ENCODE measurements at places on chromosomes 4 and X.

DNA sequence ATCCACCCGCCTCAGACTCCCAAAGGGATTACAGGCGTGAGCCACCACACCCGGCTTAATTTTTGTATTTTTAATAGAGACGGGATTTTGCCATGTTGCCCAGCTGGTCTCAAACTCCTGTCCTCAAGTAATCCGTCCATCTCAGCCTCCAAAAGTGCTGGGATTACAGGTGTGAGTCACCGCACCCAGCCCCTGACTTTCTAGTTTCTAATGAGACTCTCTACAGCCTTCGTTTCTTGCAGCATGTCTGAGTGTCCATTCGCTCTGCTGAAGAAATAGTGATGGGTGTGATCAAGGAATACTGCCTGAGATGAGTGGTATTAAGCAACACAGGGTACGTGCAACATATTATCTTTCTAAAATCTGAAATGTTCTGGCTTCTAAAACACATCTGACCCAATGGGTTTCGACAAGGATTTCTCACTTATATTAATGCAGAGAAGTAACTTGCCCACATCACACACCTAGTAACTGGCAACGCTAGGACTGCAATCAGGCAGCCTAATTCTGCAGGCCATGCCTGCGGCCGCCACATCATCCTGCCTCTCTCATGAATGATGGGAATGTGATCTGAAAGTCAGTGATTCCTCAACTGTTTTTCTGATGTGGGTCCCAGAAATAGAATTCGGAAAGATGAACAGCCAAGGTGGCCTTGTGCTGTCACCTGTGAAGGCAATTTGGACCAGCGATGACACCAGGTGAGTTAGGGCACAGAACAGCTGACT is 74.3 kb downstream of the RBM47 start:
- no peak for DNase-seq

DNA sequence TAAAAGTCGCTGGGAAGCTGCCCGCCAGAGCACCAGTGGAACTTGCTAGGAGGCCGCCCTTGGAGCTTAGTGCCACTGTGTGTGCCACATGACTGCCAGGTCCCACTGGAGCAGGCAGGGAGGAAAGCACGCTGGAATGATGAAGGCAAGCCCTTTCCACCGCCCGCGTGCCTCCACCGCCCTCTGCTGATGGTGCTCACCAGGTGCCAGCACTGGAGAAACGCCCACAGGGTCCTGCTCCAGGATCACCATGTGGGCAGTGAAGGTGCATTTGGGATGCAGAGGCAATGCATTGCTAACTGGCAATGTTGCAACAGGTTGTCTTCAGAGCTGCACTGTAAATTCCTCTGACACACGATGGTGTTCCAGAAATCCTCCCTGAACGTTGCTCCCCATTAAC is 76.3 kb downstream of the SHROOM2 start:
- DNase-seq, result no peak

- no peak for DNase-seq
Observed at GRCh38 chrX:148755111-148755510, 254.7 kb downstream of the AFF2 start.

DNA sequence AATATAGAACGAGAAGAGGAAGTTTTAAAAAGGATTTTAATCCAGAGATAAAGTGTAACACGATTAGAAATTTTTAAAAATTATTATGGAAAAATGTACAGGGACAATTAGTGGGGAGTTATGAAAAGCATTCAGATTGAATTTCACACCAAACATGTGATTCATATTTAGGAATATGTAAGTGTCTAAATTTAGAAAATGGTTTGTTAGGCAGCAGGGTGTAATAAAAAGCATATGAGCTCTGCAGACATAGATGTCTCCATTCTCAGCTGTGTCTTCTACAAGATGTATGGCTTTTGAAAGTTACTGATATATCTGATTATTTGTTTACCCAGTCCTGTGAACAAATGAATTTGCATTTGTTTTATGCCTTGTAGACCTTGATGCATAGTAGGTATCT is 638.9 kb upstream of the AGA start:
- DNase-seq, result no peak

DNA sequence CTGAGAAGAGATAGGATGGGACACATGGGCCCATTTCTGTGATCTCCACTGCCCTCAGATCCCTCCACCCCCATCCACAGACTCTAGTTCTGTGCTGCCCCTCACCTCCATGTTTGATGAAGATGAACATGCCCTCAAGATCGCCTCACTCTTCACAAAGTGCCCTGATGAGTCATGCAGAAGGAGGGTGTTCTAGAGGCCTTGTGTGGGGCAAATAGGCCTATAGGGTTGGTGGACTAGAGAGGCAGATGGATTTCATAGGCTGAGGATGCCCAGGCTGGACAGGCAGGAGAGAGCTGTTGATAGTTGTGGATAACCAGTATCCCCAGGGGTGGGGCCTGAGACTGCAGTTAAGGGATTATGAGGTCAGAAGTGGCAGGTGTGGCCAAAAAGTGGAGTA is at the start of gene CXorf65:
CXorf65 (minus strand) TSS at position 314 of the 400 bp plus-strand sequence; CDS start at position 130, 184 bp downstream.
- no peak for DNase-seq

DNA sequence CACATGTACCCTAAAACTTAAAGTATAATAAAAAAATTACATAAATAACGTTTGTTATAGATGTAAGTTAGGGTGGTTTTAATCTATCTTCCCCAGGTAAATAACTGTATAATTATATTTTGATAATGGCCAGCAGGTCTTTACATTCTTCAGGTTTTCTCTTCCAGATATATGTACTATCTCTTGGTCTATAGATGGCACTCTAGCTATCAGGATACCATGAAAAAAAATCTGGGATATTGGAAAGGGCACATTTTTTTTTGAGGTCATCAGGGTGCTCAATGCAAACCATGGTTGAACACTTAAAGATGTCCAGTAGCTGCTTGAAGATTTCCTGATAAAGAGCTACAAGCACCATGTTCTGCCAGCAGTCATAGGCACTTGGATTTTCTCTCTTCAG is 15.6 kb upstream of the ADH4 start:
- no peak for DNase-seq

DNA sequence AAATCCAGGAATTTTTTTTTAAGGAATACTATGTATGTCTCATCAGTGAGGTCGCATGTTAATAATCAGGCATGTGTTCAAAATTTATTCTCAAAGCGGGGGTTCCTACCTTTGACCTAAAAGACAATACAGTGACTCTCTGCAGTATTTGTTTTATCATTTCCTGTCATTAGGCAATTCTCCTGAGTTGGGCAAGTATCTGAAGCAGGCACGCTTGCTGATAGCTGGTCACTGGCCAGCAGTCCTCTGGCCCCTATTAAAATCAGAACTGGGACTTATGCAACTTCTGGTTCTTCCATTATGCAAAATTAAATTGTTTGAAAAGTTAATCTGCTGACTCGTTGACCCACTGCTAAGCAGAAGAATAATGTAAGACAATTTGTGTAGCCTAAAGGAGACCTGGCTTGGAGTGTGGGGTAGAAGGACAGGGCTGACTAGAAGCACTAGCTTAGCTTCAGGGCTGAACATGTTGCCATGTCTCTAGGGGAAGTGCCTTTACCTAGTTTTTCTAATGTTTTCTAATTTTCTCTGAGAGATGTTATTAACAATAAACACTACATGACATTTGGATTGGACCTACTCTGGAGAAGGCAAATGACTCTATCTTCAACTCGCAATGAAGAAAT is 36.0 kb upstream of the GABRA2 start:
- no peak for DNase-seq

GRCh38 chrX:58025979-58026378 is 115.7 kb upstream of the ZXDA start:
- DNase-seq, result no peak

GRCh38 chr4:40204507-40205258 is 7.9 kb downstream of the RHOH start:
- DNase-seq, result no peak

DNA sequence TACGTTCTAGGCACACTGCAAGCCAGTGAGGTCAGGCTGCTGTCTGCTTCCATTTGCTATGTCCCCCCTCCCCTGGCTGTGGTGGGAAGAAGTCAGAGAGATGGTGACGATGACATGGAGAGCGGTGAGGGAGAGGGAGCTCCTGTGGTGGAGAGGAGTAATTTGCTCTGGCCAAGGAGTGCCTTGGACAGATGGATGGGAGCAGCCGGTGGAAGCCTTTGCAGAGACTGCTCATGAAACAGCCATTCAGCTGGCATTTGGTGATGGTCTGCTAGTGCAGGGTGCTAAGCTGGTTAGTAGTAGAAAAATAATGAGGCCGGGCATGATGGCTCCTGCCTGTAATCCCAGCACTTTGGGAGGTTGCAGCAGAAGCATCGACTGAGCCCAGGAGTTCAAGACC is 124.1 kb downstream of the FHDC1 start:
- no peak for DNase-seq

GRCh38 chr4:13203101-13203500 is 281.0 kb downstream of the RAB28 start:
- DNase-seq, result no peak

- no peak for DNase-seq
Observed at GRCh38 chr4:54662901-54663585, 5.3 kb downstream of the KIT start.

DNA sequence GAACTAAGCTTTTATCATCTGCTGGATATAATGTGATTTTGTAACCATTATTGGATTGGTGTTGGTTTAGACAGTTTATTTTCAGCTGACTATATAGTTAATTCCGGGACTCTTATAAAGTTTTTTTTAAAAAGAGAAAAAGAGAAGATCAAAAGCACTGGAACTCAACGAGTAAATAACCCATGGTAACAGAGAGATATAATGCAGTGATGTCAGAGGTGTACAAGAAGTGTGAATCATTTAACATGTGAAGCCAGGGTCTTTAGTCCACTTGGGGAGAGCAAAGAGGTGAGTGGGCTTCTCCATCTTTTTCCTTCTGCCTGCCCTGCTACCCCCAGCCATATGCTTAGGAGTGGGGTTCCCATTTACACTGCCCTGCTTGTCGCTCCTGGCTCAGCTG is 3.2 kb downstream of the TMEM165 start:
- DNase-seq, result no peak

DNA sequence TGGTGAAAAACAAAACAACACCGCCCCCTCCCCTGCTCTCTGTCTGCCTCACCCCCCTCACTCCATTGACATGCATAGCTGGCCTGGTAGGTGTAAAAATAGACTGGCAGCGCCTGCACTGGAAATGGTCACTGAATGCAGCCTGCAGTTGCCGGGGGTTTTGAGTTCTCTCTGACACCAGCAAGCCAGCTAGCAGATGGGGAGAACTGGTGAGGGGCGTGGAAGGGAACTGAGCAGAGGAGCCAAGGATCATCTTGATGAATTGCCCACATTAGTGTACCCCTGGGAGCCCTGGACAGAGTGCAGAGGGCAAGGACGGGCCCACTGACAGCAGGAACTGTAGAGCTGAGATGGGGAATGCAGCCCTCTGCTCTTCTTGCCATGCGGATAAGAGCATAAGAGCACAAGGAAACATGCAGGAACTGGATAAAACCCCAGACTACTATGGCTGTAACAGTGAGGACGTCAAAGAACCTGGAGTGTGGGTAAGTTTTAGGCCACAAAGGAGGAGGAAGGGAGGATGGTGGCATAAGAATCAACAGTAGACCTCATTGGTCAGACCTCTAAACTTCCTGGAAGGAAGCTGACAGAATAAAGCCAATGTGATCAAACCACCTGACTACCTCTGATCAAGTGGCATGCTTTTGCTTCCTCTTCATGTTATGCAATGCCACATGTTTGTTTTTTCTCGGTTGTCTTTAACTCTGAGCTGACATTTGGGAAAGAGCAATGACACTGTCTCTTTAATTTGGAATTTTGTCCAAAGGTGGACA is 96.3 kb downstream of the ANK2 start:
- no peak for DNase-seq

DNA sequence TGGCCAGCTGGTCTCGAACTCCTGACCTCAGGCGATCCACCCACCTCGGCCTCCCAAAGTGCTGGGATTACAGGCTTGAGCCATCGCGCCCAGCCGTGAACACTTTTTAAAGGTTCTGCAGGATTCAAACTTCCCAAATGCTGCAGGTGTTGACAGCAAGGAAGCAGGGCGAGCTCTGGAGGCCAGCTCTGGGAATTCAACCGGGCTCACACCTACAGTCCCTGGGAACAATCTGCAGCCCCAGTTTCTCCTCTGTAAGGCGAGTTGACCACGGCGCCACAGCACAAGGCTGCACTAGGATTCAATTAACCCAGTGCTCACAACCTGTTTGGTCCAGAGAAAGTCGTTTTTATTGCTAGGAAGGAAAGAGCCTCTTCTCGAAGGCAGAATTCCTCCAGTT is 1.6 kb downstream of the MTNR1A start:
- DNase-seq, result no peak

DNA sequence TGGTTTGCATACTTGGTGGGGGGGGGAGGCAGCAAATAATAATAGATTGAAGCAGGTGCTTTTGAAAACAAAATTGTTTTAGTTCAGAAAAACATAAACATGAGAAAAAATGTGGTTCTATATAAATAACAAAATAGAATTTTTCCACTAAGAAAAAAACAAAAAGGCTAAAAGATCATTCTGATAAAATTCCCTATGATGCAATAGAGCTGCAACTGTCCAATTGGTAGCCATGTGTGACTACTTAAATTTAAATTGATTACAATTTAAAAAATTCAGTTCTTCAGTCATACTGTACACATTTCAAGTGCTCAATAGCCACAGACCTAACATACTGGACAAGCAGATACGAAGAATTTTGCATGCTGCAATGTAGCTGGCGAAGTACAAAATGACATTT is 11.0 kb downstream of the TRMT10A start:
- no peak for DNase-seq

DNA sequence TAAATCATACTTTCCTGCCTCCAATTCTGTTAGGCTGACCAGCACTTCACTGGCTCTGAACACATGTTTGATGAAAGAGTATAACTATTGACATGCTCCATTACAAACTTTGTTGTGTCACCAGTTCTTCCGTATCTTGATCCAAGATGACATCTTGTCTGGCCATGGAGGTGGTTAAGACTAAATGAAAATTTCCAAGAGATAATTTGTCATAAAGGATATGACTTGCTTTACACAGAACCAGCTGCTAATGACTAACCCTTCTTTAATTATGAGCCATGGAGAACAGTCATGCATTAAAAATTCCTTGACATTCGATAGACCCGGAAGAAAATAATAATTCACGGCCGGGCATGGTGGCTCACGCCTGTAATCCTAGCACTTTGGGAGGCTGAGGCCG is 17.7 kb upstream of the N4BP2 start:
- no peak for DNase-seq

- no peak for DNase-seq
Observed at GRCh38 chr4:13415068-13415785, 68.9 kb downstream of the RAB28 start.

GRCh38 chr4:120915336-120915735 is 7.2 kb downstream of the PRDM5 start:
- DNase-seq, result no peak

GRCh38 chrX:46582966-46583365 is 9.4 kb downstream of the CHST7 start:
- DNase-seq, result no peak

GRCh38 chr4:54085284-54085683 is 14.7 kb upstream of the GSX2 start:
- DNase-seq, result no peak

DNA sequence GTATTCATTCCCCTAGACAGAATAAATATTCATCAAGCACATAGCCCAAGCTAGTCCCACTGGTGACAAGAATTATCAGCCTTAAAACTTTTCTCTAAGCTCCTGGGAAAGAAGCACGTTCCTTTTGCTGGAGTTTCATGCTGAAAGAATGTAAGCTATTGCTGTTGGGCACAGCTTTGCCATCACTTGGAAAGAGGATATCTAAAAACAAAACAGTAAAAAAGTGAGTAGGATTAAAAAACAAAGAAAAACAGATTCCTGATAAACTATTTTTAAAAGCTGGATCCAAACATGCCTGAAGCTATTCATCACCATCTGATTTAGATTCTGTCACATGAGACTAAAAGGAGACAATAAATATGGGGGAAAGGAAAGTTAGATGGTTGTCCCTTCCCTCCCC is 176.8 kb downstream of the SCFD2 start:
- DNase-seq, result no peak

- DNase-seq, result no peak
Observed at GRCh38 chrX:31298916-31299315, 227.1 kb upstream of the FTHL17 start.
